Stimulated activated CD4-positive, alpha-beta T cell treated with anti-CD3 and anti-CD28 coated beads, TNF-alpha, amount 100 ng/mL, for 24 hours (primary cell): ENCODE measurements at places on chromosomes 7 and 10.

- DNase-seq = no peak
Observed at GRCh38 chr7:36190447-36191291, 37.6 kb downstream of the EEPD1 start.

DNA sequence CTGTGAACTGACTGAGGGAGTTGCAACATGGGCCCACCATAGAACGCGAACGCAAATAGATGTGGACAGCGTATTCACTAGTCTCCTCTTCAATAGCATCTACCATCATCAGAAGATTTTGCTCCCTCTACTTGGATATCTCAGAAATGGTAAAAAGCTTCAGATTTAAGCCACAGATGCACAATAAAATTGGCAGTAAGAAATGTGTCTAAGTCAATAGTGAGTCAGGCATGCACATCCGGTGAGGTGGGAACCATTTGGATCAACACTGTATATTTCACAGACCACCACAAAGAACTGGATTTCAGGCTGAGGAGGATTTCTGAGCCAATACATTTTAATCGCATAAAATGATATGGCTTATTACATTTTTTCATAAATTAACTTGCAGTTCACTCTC is 111.5 kb upstream of the ADAM12 start:
- DNase-seq = no peak

- DNase-seq = no peak
Observed at GRCh38 chr7:29860186-29860585, 53.9 kb downstream of the WIPF3 start.

DNA sequence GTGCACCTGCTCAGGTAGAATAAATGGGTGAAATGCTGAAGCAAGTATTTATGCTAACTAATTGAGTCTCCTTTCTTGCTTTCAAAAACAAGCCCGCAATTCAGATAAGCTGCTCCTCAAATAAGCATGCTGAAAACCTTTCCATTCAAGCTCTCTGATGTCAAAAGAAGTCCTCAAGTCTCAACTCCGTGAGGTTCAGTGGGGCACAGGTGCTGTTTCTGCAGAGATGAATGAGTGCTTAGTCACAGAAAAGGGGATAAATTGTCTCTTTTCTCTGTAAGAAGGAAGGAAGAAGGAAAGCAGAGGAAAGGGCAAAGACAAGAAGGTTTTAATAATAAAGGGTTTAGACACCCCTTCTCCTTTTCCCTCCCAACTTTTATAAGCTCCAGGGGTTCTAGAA is 229.8 kb upstream of the NPY start:
- no peak for DNase-seq

DNA sequence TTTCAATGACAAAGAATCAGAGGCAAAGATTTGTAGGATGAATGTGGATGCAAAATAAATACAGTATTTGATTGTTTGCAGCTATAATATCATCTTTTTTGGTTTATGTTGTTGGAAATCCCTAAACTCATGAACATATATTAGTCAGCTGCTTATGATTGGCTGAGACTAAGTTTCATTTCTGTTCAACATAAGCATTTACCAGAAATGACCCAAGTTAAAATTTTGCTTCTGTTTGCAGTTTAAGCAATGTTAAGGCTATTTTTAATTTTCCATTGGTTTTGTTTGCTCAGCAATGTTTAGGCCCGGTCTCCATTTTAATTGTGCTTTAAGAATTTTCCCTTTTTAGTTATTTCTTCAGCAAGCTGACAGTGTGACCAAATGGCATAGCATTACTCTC is 22.0 kb downstream of the GIMAP6 start:
- DNase-seq = no peak

- DNase-seq = no peak
Observed at GRCh38 chr7:100892364-100893317, 3.0 kb downstream of the ACHE start.

GRCh38 chr7:14069961-14070360 is 80.5 kb upstream of the ETV1 start:
- no peak for DNase-seq
